ENCODE measurements at places on chromosomes 16 and 17.

DNA sequence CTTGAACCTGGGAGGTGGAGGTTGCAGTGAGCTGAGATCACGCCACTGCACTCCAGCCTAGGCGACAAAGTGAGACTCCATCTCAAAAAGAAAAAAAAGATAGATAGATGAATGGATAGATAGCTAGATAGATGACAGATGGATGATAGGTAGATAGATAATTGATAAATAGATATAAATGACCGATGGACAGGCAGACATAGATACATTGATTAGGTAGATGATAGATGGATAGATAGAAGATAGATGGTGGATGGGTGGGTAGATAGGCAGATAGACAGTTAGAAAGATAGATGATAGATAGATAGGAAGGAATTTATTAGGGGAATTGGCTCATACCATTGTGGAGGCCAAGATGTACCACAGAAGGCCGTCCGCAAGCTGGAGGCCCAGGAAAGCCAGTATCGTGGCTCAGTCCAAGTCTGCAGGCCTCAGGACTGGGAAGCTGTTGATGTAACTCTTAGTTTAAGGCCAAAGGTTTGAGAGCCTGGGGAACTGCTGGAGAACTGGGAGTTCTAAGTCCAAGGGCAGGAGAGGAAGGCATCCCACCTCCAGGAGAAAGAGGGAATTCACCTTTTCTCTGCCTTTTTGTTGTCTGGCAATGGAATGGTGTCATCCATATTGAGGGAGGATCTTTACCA is 156.1 kb downstream of the SEC14L1 start:
- DNase-seq, result no peak

- DNase-seq, result no peak
These were observed 63.3 kb upstream of the TMC5 start for GRCh38 chr16:19354371-19354770.

DNA sequence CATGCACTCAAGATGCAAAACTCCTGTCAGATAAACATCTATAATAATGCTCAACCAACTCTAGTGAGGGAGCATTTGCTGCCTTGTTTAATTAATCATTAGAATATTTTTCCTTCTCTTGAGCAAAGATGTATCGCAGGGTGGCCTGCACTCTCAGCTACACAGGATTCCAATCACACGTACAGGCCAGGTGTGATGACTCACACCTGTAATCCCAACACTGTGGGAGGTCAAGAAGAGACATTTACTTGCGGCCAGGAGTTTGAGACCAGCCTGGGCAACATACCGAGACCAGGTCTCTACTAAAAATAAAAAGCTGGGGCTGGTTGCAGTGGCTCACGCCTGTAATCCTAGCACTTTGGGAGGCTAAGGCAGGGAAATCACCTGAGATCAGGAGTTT is 49.1 kb downstream of the ARHGAP17 start:
- DNase-seq, result no peak

DNA sequence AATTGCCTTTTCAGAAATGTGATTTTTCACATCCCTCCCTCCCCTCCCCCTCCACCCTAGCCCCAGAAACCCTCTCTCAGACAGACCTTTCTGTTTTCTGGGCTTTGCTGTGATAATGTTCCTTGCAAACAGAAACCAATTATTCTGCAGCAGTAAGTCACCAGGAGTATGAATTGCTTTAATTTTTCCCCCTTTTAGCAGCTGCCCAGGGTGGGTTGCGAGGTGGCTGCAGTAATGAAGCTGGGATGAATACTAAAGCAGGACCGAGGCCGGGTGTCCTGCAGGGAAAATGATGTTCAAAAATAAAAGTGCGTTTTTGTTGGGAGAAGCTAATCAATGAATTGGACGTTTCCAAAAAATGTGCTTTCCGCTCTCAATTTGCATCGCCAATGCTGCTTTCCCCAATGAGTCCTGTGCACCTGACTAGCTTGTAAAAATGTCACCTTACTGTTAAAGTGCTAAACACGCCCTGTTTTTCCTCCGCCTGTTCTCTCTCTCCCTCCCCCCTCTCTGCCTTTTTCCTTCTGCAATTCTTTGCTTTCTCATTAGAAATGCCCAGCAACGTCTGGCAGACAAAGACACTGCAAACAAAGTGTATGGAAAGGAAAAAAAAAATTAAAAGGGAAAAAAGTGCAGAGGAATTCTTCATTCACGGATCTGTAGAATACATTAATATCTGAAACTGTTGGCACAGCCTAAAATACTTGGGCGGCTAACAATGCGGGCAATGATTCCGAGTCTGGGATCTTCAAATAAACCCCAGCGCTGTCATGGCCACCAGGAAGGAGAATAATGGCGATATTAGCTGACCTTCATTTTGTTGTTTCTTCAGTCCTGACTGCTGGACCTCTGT is 244.1 kb downstream of the STX8 start:
- no peak for DNase-seq

GRCh38 chr16:3321816-3322215 is 16.5 kb downstream of the ZNF75A start:
- DNase-seq, result no peak

DNA sequence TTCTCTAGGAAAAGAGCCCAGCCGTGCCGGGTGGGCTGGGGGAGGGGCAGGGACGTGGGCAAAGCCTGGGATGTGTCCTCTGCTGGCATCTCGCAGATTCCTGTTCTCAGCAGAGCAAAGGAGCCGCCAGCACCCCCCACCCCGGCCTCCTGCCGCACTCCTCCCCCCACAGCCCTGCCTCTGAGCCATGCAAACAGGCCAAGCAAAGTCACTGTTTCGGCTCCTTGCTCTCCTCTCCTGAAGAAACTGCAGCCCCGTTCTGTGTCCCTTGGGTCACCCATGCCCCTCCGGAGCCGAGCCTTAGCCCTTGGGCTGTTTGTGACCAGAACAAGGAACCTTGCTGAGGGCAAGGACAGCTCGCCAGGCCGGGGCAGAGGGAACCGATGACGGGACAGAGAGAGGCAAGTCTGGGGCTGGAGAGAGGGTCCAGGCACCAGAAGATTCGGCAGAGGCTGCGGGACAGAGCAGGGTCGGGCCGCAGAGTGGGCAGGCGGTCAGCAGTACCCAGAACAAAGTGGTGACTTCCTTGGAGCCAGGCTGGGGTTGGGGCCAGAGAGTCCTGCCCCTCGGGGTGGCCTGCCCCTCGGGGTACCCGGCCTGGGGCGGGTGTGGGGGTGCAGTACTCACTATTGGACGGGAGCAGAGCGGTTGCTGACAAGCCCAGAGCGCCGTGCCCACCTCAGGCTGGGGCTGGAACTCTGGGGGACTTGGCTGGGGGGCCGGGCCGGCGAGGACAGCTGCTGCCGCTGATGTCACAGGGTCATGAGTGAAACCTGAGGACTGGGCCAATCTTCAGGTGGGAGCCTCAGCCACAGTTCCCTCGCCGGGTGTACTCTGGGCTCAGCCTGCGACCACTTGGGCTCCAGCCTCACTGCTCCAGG is 9.2 kb upstream of the PRR29 start:
- no peak for DNase-seq

DNA sequence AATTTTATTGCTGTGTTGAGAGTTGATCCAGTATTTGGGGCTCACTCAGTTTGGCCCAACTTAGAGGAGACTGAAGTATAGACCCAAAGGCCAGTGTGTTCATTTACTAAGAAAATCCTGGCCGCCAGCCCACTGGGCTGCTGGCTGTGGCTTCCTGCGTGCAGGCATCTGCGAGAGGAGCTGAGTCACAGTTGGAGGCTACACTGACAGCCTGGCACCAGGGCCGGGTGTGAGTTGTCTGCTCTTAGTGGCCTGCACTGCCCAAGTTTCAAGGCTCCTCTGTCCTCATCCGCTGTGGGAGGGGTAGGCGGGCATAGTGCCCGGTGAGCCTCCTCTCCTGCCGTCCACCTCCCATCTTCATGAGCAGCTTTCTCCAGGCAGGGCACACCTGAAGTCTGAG is 54.2 kb downstream of the PLD6 start:
- DNase-seq, result peak; percentile 93

- no peak for DNase-seq
These were observed 84.9 kb upstream of the ASIC2 start for GRCh38 chr17:33377837-33378595.

DNA sequence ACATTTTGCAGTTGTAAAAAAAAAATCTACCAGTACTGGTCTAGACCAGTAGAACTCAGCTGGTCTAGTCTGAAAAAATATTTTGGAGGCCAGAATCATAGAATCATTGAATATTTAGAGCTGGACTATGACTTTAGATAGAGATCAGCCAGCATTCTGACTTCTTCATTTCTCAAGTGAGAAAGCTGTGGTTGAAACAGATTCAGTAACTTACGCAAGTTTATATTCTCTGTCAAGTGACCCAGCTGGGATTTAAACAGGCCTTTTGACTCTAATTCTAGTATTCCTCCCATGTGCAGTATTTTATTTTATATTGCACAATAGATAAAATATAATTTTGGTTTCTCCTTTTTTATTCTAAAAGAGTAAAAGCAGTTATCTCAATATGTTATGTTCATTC is 4.9 kb downstream of the TNRC6A start:
- peak; percentile 52 for DNase-seq

- no peak for DNase-seq
These were observed 4.7 kb downstream of the CDIPT start for GRCh38 chr16:29858149-29858849.

GRCh38 chr16:21659124-21659523 is 4.6 kb upstream of the OTOA start:
- no peak for DNase-seq

GRCh38 chr16:2960183-2961010 is 3.7 kb upstream of the KREMEN2 start:
- no peak for DNase-seq

- no peak for DNase-seq
These were observed 72.5 kb downstream of the MAP2K6 start for GRCh38 chr17:69486779-69487637.

DNA sequence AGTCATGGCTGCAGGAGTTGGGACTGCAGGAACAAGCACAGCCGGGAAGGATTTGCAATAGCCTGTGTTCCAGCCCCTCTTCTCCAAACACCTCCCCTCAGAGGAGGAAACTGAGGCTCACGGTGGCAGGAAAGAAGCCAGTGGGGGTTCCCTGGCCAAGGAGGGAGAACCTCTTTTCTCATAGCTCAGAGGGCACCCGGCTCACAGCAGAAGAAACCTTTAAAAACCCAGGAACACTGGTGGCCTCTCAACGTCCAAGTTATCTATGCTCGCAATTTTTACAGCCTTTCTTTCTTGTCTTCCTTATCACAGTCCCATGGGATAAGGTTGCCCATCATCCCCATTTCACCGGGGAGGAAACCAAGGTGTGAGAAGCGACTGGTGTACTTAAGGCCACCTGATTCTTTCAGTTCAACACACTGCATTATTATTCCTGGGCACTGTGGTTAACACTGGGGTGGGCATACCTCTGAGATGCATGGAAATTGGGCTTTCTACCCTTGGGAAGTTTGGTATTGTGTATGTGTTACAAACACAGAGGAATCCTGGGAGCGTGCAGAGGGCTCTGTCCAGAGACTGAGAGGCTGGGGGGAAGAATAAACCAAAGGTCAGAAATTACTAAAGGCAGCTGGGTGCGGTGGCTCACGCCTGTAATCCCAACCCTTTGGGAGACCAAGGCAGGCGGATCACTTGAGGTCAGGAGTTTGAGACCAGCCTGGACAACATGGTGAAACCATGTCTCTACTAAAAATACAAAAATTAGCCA is 791 bp upstream of the ZNF629 start:
- no peak for DNase-seq

All from cardiac fibroblast (primary cell).